ENCODE measurements at places on chromosomes 13 and 19.

DNA sequence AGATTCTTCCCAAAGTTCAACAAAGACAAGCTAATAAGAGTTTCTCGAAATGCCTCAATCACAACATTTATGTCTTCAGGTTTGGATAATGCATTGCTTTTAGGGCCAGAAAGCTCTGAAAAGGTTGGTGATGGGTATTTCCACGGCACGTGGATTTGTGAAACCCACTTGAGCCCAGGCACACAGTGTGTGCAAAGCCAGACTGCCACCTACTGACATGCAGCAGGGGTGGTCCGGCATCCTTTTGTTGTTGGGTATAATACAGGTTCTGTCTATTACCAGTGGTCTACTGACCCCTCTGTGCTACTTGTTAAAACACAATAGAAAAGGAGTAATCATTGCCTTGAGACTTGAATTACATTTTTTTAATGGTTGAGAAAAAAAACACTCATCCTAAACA is 225.6 kb downstream of the RAP2A start:
- DNase-seq, result no peak

DNA sequence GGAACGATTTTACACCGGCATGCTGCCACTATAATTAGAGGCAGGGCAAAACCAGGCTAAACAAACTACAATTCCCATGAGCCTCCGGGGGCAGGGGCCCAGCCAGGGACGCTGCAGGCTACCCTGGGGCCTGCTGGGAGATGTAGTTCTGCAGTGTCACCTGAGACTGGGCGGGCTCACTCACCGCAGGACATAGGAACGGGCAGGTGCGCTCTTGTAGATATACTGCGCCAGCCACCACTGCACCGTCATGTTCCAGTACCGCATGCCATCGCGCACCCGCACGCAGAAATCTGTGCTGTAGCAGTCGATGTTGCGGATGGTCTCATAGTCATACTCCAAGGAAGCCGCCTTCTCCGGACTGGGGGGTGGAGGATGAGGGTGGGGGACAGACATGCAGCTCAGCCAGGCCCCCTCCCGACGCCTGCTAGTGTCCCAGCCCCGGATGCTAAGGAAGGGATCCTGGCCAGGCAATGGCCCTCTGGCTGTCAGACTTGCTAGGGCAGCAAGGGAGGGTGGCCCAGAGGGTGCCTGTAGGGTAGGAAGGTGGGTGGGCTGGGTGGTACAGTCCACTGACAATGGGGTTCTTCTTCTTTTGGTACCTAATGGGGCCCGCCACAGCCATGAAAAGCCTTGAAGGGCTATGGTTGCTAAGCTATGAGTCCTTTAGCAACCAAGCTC is 5.8 kb upstream of the TMC4 start:
- no peak for DNase-seq

DNA sequence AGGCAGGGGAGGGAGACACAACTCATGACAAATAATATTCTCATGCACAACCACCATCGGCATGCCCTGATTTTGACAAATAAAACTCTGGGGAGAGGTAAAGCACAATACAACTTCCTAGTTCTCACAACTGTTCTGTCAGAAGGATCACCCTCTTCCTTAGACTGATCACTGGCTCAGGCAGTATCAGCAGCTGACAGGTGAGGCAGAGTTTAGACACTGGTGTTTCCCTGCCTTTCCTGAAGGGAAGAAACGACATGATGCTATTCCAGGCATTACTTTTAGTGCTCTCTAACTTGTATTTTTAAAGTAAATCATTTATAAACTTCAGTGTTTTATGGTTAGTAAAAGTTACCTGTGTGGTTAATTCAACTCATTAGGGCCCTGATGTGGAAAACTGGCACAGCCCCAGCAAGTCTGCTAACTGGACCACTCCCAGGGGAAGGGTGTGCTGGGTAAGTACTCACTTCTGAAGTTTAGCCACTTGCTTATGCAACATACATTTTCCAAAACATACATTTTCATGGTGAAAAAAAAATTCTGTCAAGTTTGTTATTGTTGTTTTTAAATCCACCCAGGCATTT is 82.8 kb downstream of the CRYL1 start:
- DNase-seq, result no peak

GRCh38 chr19:8361921-8362793 is 1.8 kb upstream of the ANGPTL4 start:
- DNase-seq, result no peak

DNA sequence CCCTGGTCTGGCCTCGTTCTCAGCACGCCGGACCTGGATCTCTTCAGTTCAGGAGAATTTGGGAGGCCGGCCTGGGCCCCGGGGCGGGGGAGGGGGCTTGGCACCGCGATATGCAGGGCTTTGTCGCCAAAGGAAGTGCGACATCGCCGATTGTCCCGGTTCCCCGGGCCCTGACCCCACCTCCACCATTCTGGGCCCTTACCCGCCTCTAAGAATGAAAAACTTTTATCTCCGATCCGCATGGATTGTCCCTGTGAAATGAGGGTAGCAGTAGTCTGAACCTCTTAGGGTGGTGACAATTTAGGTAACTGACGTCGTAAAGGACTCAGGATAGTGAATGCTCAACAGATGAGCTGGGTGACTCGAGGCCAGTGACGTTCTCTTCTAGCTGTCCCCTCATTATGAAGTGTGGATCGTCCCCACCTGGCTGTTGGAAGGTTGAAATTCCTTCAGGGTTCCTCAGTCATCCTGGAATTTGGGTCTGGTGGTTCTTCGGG is 650 bp downstream of the DDA1 start:
- DNase-seq, result no peak

- no peak for DNase-seq
Observed at GRCh38 chr13:73215823-73216222, 157.0 kb downstream of the KLF5 start.

- DNase-seq, result no peak
Observed at GRCh38 chr19:30070198-30070967, 128.3 kb downstream of the URI1 start.

DNA sequence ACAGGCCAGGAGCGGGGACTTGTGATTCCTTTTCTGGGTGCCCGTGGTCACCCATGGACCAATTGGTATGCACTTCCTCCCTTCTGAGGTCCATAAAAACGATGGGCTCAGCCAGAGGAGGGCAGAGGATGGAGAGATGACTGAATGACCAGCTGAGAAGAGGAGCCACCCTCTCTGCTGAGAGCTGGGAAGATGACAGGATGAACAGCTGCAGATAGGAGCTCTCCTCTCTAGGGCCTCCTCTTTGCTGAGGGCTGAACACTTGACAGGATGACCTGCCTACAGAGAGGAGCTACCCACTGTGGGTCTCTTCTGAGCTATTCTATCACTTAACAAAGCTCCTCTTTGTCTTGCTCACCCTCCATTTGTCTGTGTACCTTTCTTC is 4.1 kb downstream of the IGFL4 start:
- DNase-seq, result no peak

- no peak for DNase-seq
Observed at GRCh38 chr19:2047076-2047448, 4.0 kb downstream of the MKNK2 start.

GRCh38 chr13:64884976-64885375 is 2345.2 kb downstream of the PCDH9 start:
- no peak for DNase-seq

DNA sequence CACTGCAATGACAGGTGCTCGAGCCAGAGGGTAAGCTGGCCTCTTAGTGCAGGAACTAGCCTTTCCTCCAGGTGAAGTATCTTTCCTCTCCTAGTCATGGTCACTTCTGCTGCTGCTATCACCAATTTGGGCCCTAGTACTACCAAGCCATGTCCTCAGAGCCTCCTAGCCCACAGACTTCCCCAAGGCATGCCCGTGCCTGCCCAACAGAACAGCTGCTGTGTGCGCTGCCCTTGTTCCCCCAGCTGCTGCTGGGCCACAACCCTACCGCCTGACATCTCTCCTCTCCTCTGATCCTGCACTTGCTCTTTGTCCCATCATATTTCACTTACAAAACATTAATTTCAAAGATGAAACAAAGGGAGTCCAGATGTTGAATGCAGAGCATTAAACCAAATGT is 168.5 kb upstream of the FREM2 start:
- no peak for DNase-seq

GRCh38 chr13:59345311-59345710 is 818.4 kb downstream of the DIAPH3 start:
- no peak for DNase-seq

- DNase-seq, result no peak
Observed at GRCh38 chr19:34282611-34283519, 28.5 kb downstream of the GARRE1 start.

DNA sequence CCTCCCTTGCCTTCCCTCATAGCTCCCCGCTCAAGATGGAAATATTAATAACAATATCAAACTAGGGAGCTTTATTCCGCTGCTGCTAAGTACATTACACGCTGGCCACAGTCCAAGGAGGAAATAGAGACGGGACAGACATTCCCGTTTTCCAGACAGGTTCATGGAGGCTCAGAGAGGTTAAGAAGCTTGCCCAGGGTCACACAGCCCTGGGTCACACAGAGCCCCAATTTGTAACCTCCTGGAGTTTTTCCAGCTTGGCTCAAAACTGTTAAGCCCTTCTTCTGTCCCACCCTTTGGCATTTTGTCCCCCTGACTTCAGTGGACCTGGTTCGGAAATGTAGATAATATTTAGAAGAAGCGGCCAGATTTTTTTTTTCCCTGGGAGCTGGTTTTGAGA is 2.0 kb downstream of the BICRA start:
- DNase-seq, result no peak

- DNase-seq, result no peak
Observed at GRCh38 chr13:105678072-105678471, 857.4 kb downstream of the EFNB2 start.

- DNase-seq, result no peak
Observed at GRCh38 chr13:93775507-93776108, 549.0 kb downstream of the GPC6 start.

- no peak for DNase-seq
Observed at GRCh38 chr13:110894086-110894485, 20.8 kb downstream of the ANKRD10 start.

GRCh38 chr13:28489524-28489931 is 5.4 kb downstream of the FLT1 start:
- no peak for DNase-seq

DNA sequence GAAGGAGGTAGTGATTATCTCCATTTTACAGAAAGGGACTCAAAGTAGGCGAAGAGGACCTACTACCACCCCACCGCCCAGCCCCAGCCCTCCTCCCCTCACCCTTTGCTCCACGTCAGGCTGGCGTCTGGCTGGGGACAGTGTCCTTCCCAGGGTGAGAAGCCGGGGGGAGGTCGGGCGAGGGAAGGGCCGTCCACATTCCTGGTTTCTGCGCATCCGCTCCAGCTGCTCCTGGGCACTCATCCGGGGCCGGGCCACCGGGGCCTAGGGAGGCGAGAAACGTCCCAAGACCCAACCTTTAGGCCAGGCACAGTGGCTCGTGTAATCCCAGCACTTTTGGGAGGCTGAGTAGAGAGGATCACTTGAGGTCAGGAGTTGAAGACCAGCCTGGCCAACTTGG is 4.8 kb upstream of the HSD17B14 start:
- DNase-seq, result no peak

All from T-helper 17 cell (primary cell).